ENCODE measurements at places on chromosomes 16 and 17.

GRCh38 chr16:11871193-11871592, 19.9 kb upstream of the RSL1D1 start:
- DNase-seq: no peak

- DNase-seq: no peak
These were observed 8.0 kb upstream of the VAT1L start for GRCh38 chr16:77780378-77780837.

DNA sequence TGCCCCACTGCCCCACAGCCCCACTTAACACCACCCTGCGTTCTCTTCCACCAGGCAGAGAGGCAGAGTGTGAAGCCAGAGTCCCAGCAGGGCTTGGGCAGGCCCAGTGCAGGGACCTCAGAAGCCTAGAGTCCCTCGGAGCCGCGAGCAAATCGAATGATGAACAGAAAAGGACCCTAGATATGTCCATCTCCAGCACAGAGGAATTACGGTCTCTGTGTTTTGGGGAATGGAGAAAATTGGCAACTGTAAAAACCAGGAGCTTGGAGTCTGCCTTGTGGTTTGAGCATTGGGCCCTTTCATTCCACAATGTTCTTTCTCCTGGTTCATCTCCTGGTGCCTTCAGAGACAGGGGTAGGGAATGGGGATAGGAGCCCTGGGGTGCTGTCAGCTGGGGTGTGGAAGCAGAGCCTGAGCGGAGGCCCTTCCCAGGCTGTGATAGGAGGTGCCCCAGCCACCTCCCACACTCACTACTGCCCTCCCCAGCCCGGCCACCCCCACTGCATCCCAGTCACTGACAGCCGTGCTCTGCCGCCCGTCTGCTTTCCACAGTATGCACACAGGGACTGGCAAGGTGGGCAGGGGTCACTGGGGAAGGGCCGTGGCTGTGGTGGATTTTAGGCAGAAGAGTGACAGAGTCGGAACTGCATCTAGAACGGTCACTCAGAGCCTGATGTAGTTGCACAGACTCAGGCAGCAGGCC, 26.7 kb downstream of the TBX4 start:
- no peak for DNase-seq

DNA sequence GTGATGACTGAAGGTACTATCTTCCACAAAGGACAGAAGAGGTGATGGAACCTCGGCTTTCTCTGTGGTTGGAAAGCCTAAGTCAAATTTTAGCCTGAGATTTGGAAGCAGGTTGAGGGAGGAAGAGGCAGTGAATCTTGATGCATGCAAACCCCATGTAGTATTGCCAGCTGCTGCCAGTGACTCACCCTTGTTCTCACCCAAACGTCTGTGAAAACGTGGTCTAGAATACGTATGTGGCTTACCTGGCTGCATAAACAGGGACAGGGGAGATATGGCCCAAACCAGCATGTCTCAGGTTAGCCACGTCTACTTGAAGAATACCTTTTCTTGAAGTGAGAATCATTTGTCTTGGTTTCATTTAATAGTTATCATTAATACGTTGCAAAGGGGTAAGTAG, 438.0 kb upstream of the MAF start:
- DNase-seq: no peak

DNA sequence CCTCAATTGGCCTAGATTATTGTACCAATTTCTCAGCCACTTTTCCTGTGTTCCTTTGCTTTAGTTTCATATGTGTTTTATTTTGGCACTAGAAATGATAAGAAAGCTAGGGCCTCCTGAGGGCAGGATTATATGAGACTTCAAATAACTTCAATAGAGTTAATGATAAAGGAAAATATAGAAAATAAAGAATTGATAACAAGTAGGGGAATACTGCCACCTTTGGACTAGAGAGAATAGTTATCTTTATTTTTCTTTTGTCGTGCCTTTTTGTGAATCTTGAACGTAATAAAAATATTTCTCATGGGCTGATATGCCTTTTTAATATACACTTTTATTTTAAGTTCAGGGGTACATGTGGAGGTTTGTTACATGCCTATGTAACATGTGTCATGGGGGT, 29.3 kb upstream of the RBL2 start:
- DNase-seq: no peak

DNA sequence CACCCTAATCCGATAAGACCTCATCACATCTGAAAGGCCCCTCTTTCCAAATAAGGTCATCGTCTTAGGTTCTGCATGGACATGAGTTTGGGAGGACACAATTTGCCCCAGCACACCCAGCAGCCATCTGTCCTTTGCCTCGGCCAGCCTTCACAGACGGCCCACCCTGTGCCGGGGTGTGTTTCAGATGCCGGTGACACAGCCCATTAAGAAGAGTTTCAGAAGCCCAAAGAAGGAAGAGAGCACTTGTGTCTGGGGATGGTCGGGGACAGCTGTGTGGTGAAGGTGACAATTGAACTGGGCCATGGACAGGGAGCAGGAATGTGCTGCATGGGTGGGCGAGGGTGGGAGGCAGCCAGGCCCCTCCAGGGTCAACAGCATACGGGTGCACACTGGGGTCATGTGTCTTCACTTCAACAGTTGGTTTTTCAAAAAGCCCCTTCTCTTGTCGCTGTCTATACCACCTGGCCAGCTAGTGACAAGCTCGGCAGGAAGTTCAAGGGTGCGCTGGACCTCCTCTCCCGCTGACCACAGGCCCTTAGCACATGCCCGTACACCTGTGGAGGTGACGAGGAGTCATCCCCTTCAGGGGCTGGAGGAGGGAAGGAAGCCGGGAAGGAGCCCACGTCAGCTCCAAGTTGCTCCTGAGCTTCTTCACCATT, 183.1 kb downstream of the C16orf95 start:
- DNase-seq: no peak

DNA sequence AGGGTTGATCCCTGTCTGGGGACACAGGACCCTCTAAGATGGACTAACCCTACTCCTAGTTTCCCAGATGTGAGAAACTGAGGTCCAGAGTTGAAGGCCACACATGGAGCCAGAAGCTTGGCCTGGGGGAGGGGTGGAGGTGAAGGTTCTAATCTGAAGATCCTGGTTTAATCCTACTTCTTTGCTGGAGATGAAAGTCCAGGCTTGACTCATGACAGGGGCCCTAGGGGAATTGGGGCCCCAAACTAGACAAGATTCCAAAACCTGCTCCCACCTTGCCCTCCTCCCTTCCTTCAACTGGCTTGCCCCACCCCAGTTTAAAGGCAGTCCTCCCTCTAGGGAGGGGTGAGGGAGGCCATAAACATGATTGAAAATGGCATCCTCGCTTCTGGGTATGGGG, 21.6 kb downstream of the IGF2BP1 start:
- no peak for DNase-seq

DNA sequence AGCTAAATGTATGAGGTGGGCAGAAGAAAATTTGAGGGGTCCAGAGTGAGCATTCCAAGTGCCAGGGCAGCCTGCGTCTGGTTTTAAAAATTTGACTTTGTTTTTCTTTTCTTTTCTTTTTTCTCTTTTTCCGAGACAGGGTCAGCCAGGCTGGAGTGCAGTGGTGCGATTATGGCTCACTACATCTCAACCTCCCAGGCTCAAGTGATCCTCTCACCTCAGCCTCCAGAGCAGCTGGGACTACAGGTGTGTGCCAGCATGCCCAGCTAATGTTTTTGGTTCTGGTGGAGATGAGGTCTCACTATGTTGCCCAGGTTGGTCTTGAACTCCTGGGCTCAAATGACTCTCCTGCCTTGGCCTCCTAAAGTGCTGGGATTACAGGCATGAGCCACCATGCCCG, 15.6 kb downstream of the SMPD3 start:
- DNase-seq: no peak

GRCh38 chr16:54268340-54268739, 18.2 kb downstream of the IRX3 start:
- no peak for DNase-seq

DNA sequence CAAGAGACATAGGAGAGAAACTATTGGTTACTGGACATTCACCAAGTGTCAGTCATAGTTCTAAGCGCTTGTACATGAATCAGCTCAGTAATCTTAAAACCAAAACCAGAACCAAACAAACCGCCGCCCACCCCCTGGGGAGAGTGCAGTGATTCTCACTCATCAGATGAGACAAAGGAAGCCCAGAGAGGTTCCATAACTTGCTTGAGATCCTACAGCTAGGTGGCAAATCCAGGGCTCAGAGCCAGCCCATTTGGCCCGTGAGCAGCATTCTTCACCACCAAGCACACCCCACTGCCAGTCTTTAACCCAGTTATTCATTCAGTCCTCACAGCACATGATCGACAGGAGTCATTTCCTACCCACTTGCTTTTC, 37.2 kb upstream of the RGS9 start:
- DNase-seq: no peak

DNA sequence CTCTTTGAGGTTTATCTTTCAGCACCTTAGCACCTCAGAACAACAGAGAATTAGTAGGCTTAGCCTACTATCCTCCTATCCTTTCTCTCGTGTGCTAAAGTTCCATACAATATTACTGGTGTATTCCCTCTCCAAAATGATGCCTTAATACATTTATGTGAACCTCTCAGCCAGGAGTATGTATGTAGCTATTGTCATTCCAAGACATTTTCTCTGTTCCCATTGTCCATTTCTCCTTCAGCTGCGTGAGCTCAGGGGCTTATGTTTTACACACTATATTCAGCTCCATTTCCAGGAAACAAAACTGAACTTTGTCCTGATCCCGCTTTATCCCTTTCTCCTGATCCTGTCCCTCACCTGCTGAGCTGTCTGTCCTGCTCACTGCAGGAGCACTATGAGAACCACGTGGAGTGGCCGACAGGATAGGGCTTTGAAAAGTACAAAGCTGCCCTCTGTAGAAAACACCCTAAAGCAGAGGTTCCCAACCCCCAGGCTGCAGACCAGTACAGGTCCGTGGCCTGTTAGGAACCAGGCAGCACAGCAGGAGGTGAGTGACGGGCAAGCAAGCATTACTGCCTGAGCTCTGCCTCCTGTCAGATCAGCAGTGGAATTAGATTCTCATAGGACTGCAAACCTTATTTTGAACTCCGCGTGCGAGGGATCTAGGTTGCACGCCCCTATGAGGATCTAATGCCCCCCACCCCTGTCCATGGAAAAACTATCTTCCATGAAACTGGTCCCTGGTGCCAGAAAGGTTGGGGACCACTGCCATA, 55.7 kb downstream of the CENPV start:
- DNase-seq: no peak

DNA sequence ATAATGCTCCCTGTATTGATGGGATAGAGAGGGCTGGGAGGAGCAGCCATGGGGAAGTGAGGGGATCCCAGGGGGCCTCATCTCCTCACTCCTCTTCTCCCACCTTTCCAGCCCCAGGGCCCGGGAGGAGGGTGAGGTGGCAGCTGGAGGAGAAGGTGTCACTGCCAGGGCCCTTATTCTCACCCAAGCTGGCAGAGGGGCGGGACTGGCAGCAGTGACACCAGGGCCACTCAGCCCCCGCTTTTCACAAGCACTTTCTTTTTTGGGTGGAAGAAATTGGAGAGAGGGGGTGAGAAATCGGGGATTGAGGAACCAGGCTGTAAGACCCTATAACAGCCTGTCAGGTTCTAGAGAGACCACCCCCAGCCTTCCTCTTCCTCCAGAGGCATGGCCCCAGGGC, 2.4 kb upstream of the TBX21 start:
- no peak for DNase-seq

- DNase-seq: no peak
These were observed 53.7 kb upstream of the LGALS9 start for GRCh38 chr17:27577121-27577761.

- DNase-seq: no peak
These were observed 61.4 kb upstream of the PLCG2 start for GRCh38 chr16:81717662-81718189.

- DNase-seq: no peak
These were observed 16.1 kb downstream of the TOM1L1 start for GRCh38 chr17:54916721-54917120.

- no peak for DNase-seq
These were observed 406.0 kb downstream of the SEC14L1 start for GRCh38 chr17:77546772-77547241.

DNA sequence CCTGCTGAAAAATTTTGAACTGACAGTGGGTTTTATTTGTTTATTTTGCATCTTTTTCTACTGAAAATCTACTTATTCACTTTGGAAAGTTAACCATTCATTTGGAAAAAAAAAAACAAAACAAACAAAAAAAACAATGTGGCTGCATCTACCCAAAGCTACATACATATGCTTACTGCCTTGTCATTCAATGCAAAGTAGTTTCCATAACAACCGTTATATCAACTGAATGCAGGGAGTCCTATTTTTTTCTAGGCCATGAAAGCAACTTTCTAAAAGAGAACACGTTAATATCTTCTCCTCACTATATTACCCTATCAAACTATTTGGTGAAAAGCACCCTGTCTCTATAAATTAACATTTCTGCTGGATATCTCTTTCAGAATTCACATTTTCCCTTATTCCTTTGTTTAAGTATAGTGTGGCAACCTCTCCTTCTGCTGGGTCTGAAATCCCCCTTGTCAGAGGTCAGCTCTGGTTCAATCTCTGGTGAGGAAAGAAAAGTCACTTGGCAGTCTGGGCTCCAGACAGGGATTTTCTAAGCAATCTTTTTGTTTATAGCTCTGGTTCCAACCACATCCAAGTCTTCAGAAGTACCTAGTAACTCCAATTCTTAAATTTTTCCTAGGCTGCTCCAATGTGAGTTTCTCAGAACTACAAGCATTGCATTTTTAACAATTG, 528.4 kb upstream of the TOM1L1 start:
- no peak for DNase-seq

DNA sequence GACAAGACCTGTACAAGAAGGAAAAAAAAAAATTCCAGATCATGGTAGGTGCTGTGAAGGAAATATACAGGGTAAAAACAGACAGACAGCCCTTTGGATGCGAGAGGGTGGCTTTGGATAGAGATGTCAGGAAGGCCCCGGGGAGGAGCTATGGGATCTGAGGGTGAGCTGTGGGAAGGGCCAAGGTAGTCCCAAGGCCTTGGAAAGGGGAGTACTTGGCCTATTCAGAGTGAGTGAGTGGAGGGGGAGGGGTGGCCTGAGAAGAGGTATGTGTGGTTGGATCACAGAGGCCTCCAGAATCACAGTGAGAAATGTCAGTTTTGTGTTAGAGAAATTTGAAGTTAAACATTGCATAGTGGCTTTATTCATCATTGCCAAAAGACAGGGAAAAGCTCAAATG, 31.2 kb upstream of the AKTIP start:
- no peak for DNase-seq

DNA sequence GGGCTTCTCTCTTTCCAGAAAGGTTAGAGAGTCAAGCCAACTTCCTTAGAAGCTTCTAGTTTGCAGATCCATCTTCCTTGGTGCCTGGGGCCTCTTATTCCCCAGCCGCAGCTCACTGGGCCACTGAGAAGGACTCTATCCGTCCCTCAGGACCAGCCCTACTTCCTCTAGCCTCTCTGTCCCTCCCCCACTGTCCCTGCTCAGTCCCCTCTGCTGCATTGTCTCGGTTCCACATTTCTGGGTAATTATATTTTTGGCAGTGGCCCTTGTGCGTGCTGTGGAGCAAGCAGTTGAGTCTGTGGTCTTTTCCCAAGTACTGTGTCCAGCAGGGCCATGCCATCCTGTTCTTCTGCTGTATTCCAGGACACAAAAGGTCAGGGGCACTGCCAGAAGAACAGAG, 17.8 kb downstream of the IRX3 start:
- DNase-seq: no peak

GRCh38 chr16:17304491-17305119, 166.2 kb downstream of the XYLT1 start:
- DNase-seq: no peak

- no peak for DNase-seq
These were observed 7.8 kb upstream of the C17orf99 start for GRCh38 chr17:78138204-78139060.
